ENCODE measurements at places on chromosomes 6 and 20. TPM values are rescaled to one million over a fixed set of nuclear protein-coding genes. Genes with fewer than 3 reads are reported as not detected.

PTCRA gene
- not detected for total RNA-seq

DNA sequence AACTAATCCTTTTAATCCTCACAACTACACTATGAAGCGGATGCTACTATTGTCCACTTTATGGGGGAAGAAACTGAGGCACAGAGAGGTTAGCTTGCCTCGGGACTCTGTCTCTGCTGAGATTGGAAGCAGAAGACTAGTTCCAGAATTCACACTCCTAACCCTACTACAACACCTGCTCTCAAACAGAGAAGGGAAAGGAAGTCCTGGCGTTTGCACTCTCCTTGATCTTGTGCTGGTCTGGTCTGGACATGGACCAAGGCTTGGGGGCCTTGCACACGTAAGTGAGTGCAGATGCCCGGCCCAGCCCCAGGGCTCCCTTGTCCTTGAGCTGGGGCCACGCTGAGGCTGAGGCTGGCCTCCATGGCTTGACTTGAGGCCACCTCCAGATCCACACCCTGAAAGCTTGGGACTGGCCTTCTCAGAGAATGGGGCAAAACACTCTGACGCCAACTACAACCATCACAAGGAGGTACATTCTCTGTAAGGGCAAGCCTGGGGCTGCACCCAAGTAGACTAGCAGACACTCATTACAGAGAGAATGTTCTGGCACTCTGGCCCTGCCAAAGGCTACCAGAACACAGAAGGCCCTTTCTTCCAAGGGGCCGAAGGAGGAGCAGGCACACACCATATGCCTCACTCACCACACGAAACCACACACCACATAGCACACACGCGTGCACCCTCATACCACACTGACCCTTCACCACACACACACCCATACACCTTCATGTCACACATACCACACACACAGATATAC lies 33.3 kb upstream of the EZR start:
- H3K27me3 ChIP-seq: no peaks in the 10 kb centered on the region
- no peaks in the 10 kb centered on the region for H3K36me3 ChIP-seq
- peaks cover 45% of the 10 kb centered on the region for H3K4me1 ChIP-seq
- no peak for DNase-seq

GRCh38 chr20:44572551-44573500 lies 9.6 kb upstream of the PKIG start:
- H3K4me3 ChIP-seq: peak overlapping the region; percentile 26
- DNase-seq: no peak

LINC00237 gene
- not detected for total RNA-seq

DNA sequence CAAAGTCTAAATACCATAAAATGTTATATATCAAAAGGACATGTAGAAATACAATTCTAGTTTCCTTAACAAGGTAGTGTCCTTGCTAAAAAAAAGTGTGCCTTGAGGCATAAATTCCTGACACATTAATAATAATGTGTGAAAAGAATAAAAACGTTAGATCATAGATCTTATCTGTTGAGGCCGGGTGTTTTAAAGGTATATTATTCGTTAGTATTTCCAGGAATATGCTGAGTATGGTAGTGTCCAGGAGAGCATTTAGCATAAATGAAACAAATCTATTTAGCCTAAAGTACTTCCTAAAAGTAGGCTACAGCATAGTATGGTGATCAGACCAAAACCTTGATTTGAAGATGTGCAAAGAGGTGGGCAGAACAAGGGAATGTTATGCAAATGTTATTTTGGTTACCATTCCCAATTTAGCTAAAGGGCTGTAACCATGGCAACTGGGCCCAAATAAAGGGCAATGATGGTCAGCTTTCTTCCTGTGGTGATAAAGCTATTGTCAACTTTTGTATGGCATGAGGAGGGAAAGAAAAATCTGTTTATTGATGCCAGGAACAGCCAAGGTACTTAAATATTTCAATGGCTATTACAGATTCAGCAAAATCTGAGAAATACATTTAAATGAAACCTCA lies 18.9 kb downstream of the MKKS start:
- no peak overlapping the region for H3K4me3 ChIP-seq
- peaks cover 6% of the 10 kb centered on the region for H3K4me1 ChIP-seq
- DNase-seq: no peak
- H3K27me3 ChIP-seq: no peaks in the 10 kb centered on the region
- H3K27ac ChIP-seq: no peak overlapping the region
- peaks cover 2% of the 10 kb centered on the region for H3K36me3 ChIP-seq

CLVS2 gene
- 0.11 TPM for total RNA-seq

DNA sequence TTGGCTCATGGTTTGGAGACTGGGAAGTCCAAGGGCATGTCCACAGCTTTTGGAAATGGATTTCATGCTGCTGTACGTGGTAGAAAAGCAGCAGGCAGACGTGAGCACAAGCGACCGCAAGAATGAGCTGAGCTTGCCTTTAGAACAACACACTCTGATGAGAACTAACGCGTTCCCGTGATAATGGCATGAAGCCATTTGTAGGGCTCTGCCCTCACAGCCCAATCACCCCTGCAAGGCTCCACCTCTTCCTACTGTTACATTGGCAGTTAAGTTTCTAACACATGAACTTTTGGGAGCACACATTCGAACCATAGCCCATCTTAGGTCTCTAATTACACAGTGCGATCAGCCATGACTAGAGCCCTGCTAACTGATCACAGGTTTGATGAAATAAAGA lies 107.5 kb upstream of the TMEM170B start:
- no peak for DNase-seq
- H3K4me3 ChIP-seq: no peak overlapping the region
- no peak overlapping the region for H3K27ac ChIP-seq
- H3K27me3 ChIP-seq: no peaks in the 10 kb centered on the region
- peaks cover 48% of the 10 kb centered on the region for H3K4me1 ChIP-seq

PSMB8 gene
- total RNA-seq: 14.2 TPM

SDCBP2 gene
- 3.4 TPM for total RNA-seq

GRCh38 chr20:23721962-23722361 lies 28.8 kb downstream of the CST1 start:
- DNase-seq: no peak
- H3K27ac ChIP-seq: no peak overlapping the region
- H3K4me1 ChIP-seq: no peaks in the 10 kb centered on the region
- no peaks in the 10 kb centered on the region for H3K36me3 ChIP-seq

DNA sequence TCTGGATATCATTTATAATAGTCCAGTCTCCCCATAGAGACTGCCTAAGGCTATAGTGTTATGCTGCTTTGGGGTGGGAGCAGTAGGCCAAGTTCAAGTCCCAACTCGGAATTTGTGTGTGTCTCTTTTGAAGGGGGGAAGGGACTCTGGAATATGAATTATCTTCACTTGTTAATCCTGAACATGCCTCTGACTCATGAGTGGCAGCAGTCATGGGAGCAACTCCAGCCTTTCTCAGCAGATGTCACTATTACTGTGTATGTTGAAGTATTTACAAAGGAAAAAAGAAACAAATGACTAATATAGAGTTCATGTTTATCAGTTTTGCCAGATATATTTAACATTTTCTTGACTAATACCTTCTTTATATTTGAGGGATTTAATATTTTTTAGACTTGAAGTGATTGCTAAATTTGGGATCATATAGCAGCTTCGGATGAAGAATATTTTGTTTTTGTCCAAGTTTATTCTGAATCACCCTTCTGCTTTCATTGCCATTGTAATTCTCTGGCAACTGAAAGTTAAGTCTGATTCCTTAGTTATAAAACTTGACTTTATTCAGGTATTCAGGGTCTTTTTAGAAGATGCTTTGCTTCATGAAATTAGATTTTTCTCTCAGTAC lies 23.4 kb downstream of the FAM217A start:
- H3K27ac ChIP-seq: peak overlapping the region; percentile 32
- no peak for DNase-seq
- no peaks in the 10 kb centered on the region for H3K27me3 ChIP-seq
- peaks cover 35% of the 10 kb centered on the region for H3K36me3 ChIP-seq

DNA sequence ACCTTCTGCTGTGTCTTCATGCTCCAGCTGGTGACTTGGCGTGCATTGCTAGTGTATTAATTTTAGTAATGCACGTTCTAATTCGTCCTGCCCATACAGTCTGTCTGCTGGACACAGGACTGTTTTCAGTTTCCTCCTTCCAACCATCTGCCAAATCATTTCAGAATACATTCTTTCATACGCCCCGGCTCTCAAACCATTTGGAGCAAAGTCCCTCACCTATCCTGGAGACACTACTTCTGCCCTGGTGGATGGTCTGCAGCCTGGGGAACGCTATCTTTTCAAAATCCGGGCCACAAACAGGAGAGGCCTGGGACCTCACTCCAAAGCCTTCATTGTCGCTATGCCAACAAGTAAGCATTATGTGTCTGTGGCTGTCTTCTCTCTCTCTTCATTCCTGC lies 60.5 kb downstream of the FNDC1 start:
- H3K36me3 ChIP-seq: no peaks in the 10 kb centered on the region
- H3K4me1 ChIP-seq: peaks cover 2% of the 10 kb centered on the region
- H3K27ac ChIP-seq: no peak overlapping the region
- peaks cover 77% of the 10 kb centered on the region for H3K27me3 ChIP-seq

DNA sequence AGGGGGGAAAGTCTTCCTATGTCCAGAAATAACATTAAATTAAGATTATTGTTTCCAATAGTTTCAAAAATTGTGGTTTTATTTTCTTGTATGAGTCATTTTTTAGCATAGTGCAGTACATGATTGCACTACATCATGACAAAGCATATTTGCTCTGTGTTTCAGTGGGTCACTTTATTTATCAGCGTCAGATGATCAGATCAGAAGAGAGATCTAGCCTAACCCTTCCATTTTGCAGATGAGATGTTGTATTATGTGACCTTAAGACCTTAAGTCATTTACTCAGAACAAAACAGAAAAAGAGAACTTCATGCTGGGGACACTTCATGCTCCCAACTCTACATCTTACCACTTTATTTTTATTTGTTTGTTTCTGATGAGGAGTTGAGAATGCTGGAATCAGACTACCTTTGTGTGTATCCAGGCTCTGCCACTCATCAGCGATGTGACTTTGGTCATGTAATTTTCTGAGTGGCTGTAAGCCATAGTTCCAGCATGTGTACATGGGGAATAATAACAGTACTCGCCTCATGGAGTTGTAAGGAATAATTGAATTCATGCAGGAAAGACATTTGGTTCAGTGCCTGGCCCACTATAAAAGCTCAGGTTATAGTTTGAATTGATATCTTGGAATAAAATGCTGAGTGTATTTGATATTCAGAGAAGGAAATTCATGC lies 13.5 kb downstream of the EYA4 start:
- H3K4me1 ChIP-seq: peaks cover 22% of the 10 kb centered on the region
- DNase-seq: no peak
- H3K36me3 ChIP-seq: no peaks in the 10 kb centered on the region
- no peak overlapping the region for H3K4me3 ChIP-seq

RPP21 gene
- 41.2 TPM for total RNA-seq

TNF gene
- total RNA-seq: 0.60 TPM

DNA sequence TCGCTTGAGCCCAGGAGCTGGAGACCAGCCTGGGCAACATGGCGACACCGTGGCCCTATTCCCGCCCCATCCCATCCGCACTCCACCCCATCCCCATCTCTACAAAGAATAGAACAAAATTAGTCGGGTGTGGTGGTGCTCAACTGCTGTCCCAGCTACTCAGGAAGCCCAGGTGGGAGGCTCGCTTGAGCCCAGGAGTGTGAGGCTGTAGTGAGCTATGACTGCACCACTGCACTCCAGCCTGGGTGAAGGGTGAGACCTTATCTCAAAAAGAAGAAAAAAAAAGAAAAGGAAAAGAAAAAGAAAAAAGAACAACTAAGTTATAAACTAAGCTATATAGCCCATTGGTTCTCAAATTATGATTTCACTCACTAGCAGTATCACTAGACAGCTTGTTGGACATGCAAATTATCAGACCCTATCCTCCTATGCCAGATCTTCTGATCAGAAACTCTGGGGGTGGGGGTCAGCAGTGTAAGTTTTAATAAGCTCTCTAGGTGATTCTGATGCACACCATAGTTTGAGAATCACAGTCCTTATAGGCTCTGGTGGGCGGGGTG lies 491 bp upstream of the ITCH start:
- peaks cover 4% of the 10 kb centered on the region for H3K36me3 ChIP-seq
- H3K4me3 ChIP-seq: peak overlapping the region; percentile 98
- peaks cover 27% of the 10 kb centered on the region for H3K4me1 ChIP-seq
- H3K27ac ChIP-seq: peak overlapping the region; percentile 100
- H3K27me3 ChIP-seq: no peaks in the 10 kb centered on the region

FOXQ1 gene
- 0.53 TPM for total RNA-seq

DNA sequence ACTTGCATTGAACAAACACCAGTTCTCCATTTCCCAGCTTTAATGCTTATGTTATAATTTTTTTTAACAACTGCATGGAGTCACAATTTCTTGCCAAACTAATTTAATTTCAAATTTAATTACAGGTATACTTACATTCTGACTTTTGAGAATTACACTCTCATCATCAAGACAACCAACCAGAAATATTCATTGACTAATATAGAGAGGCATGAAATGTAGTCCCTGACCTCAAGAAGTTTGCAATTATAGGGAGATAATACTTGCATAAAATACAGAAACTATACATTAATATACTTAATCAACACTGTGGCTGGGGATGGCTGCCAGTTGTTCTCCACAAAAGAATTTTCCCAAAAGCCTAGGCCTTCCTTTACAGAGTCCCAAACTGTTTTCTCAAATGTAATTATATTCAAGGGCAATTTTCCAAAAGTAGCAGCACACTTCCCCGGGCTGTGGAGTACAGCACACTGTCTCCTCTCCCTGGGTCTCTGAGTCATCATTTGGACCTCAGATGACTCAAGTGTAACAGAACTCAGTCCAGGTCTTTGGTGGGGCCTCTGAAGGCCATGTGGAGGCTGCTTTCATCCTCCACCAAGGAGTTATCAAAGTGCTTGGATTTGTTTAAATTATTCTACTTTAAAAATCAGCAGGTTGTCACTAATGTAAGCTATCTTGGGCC lies 114.1 kb downstream of the KIF16B start:
- H3K4me1 ChIP-seq: peaks cover 12% of the 10 kb centered on the region
- H3K36me3 ChIP-seq: peaks cover 4% of the 10 kb centered on the region
- H3K27ac ChIP-seq: peak overlapping the region; percentile 15
- H3K4me3 ChIP-seq: no peak overlapping the region

STK35 gene
- 31.0 TPM for total RNA-seq

MYCT1 gene
- total RNA-seq: 2.3 TPM

DNA sequence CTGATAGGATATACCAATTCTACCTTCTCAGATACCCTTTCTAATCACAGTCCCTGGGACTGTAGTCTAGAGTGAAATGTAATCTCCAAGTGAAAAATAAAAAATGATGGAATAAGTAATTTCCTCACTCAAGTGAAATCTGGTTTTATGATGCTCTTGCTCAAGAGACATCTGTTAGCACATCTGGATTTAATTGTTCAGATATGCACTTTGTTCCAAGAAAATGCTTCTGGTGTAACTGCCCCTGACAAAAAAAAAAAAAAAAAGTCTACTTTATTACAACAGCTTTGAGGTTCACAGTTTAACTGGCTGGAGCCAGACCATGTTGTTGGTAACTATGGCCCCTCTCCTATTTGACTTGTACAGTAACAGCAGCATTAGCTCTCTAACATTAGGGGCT lies 251.8 kb downstream of the BTBD9 start:
- H3K36me3 ChIP-seq: no peaks in the 10 kb centered on the region
- H3K4me1 ChIP-seq: peaks cover 25% of the 10 kb centered on the region
- H3K27ac ChIP-seq: no peak overlapping the region
- no peaks in the 10 kb centered on the region for H3K27me3 ChIP-seq
- no peak overlapping the region for H3K4me3 ChIP-seq

GRCh38 chr6:33632558-33633039 lies 11.5 kb downstream of the ITPR3 start:
- peaks cover 41% of the 10 kb centered on the region for H3K27me3 ChIP-seq
- H3K27ac ChIP-seq: peak overlapping the region; percentile 7
- no peaks in the 10 kb centered on the region for H3K36me3 ChIP-seq
- peak overlapping the region; percentile 57 for H3K4me3 ChIP-seq

ARFGEF3 gene
- total RNA-seq: 6.1 TPM
